ENCODE measurements at places on chromosomes 13 and 19.
A peak's percentile ranks its signal among the peaks of the same experiment; 100 is the strongest.

DNA sequence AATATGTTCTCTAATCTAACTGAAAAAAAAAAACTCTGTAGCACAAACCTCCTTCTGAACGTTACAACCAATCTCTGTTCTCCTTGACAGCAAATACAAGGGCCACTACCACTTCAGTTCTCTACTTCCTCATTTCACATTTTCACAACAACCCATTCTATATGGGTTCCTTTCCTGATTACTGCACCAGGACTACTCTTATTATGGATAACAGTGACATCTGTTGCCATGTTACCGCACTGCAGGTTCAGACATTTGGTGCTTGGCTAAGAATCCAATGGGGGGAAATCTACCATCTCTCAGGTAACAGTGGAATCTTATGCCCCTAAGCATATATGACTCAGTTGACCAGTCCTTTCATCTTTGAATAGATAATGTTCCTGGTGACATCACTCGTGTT, 11.6 kb upstream of the FPR3 start:
- H3K27ac ChIP-seq = no peak overlapping the region
- peak; percentile 11 for DNase-seq
- no peak overlapping the region for H3K4me3 ChIP-seq
- peaks cover 7% of the 10 kb centered on the region for H3K36me3 ChIP-seq

DNA sequence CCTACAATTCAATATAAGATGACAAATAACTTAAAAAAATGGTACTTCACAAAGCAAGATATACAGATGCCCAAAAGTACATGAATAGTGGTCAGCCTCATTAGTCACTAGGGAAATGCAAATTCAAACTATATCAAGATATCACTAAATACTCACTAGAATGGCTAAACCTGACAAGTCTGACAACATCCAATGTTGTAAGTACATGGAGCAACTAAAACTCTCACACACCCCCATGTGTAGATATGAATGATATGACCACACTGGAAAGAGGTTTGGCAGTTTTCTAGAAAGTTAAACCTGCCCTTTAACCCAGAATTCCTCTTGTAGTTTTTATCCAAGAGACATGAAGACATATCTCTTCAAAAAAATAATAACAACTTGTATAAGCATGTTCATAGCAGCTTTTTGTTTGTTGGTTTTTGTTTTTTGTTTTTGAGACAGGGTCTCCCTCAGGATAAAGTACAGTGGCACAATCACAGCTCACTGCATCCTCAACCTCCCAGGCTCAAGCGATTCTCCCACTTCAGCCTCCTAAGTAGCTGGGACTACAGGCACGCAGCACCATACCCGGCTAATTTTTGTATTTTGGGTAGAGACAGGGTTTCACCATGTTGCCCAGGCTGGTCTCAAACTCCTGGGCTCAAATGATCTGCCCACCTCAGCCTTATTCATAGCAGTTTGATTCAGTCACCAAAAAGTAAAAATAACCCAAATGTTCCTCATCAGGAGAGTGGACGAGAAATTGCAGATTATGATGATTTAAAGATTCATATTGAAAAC, 55.1 kb downstream of the RFX2 start:
- peak overlapping the region; percentile 45 for H3K27ac ChIP-seq
- H3K4me3 ChIP-seq = no peak overlapping the region
- H3K27me3 ChIP-seq = no peaks in the 10 kb centered on the region
- peaks cover 22% of the 10 kb centered on the region for H3K4me1 ChIP-seq

GRCh38 chr19:17726964-17727773, 7.9 kb downstream of the MAP1S start:
- DNase-seq = no peak
- no peaks in the 10 kb centered on the region for H3K27me3 ChIP-seq
- no peak overlapping the region for H3K4me3 ChIP-seq

DNA sequence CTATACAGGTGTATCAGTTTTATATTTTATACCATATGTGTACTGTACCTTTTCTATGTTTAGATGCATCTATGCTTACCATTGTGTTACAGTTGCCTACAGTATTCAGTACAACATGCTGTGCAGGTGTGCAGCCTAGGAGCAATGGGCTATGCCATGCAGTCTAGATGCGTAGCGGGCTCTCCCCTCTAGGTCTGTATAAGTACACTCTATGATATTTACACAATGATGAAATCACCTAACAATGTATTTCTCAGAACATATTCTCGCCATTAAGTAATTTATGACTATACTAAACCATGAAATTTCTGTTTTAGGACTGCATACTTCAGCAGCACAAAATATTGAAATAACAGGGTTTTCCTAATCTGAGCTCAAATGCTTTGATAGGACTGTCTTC, 179.6 kb downstream of the RFC3 start:
- H3K4me1 ChIP-seq = no peaks in the 10 kb centered on the region
- H3K4me3 ChIP-seq = no peak overlapping the region
- no peak for DNase-seq
- no peaks in the 10 kb centered on the region for H3K36me3 ChIP-seq
- H3K27ac ChIP-seq = no peak overlapping the region

DNA sequence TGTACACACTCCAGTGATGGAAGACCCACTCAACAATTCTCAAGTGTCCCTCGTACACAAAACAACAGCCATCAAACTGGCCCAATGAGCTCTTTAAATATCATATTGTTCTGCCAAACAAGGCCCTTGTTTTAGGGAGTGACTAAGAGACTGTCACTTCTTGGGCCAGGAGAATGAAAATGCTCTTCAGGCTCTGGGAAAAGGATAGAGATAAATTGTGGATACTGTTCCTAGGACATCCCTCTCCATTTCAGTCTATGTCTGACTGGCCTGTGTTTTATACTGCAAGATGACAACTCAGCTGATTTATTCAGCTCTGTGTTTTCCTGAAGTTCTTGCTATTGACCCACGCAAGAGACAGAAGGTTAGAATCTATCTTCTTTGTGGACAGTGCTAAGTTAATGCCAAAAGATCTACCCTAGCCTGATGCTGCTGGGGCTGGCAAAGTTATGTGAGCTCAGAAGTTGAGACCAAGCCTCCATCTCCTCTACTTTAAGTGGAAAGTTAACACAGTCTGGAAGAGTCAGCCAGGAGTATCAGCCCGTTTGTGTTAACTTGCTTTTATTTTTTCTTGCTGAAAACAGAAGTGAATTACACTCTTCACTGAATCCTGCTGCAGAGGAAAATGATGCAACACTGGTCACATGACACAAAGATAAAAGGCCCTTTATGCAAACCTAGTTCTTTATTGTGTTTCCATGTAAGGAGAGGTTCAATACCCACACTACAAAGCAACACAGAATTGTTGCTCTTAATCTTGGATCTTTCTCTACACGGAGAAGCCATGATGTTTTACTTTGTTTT, 14.6 kb downstream of the FRY start:
- peak overlapping the region; percentile 96 for H3K27ac ChIP-seq
- H3K36me3 ChIP-seq = peaks cover 3% of the 10 kb centered on the region
- DNase-seq = no peak
- H3K4me1 ChIP-seq = peaks cover 66% of the 10 kb centered on the region
- H3K4me3 ChIP-seq = peak overlapping the region; percentile 43

- H3K27me3 ChIP-seq = peaks cover 39% of the 10 kb centered on the region
- H3K36me3 ChIP-seq = no peaks in the 10 kb centered on the region
- no peak for DNase-seq
- H3K27ac ChIP-seq = peak overlapping the region; percentile 14
These were observed 4.2 kb downstream of the LYL1 start for GRCh38 chr19:13098277-13099072.

GRCh38 chr13:112928972-112929782, 39.8 kb upstream of the MCF2L start:
- no peak for DNase-seq
- H3K27me3 ChIP-seq = peaks cover 36% of the 10 kb centered on the region
- no peak overlapping the region for H3K27ac ChIP-seq
- no peak overlapping the region for H3K4me3 ChIP-seq

DNA sequence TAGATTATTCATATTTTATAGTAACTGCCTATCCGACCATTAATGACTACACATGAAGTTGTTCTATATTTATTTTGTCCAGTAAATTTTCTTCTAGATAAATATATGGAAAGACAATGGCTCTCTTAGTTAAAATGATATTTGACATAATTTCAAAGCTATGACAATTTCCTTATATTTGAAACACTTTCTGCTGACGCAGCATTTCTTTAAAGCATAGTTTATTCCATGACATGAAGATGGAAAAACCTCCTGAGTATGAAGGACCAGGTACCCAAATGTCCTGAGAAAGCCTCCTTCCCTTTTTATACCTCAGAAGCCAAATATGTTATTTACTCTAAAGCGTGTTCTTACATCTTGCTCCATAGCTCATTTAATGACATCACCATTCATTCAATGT, 831.6 kb downstream of the EFNB2 start:
- H3K36me3 ChIP-seq = no peaks in the 10 kb centered on the region
- no peak for DNase-seq
- no peak overlapping the region for H3K4me3 ChIP-seq
- no peaks in the 10 kb centered on the region for H3K4me1 ChIP-seq
- H3K27ac ChIP-seq = no peak overlapping the region

DNA sequence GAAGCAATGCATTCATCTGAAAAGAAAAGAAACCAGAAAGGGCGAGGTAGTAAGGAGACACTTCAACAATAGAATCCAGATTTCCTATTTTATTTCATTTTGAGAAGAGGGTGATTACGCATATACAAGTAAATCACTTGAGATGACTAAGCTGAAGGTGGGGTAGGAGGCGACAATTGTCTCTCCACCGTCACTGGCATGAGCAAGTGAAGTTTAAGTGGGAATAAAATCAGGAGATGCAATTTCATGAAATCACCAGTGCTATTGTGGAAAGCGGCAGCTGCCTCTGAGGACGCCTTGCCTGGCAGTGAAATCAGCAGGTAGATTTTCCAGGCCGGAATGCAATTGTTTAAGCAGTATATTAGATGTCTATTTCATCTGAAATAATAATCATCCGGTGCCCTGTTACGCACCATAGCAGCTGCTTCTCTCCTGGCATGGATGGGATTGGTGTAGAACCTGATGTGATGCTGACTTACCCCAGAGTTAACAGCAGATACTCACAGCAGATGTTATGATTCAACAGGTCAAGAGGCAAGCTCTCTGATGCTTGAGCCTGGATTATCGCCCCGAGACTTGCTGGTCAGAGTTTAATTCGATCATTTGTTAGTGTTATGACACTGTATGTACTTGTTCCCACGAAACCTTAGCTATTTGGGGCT, 64.3 kb downstream of the RASL11A start:
- peaks cover 13% of the 10 kb centered on the region for H3K4me1 ChIP-seq
- no peaks in the 10 kb centered on the region for H3K36me3 ChIP-seq
- no peak for DNase-seq
- no peak overlapping the region for H3K27ac ChIP-seq
- no peak overlapping the region for H3K4me3 ChIP-seq
- peaks cover 12% of the 10 kb centered on the region for H3K27me3 ChIP-seq

- peaks cover 14% of the 10 kb centered on the region for H3K4me1 ChIP-seq
- no peak for DNase-seq
- peak overlapping the region; percentile 12 for H3K27ac ChIP-seq
These were observed 4.7 kb downstream of the PNMA8A start for GRCh38 chr19:46466536-46467196.

DNA sequence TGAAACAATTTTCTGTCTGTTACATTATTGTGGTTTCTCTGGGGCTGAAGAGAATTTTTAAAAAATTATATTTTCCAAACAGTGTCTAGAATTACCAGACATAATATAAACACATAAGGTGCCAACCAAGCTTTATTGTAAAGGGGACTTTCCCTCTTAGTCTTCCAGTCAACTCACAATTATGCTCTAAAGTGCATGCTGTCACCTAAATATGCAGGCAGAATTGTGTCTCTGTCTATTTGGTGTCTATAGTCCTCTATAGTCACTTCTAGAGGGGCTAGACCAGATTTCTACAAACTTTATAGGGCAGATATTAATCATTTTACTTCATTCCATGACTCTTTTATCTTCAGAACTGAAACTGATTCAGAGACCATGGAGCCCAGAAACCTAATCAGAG, 12.8 kb downstream of the ZNF254 start:
- DNase-seq = no peak
- no peaks in the 10 kb centered on the region for H3K27me3 ChIP-seq
- no peak overlapping the region for H3K4me3 ChIP-seq
- H3K27ac ChIP-seq = no peak overlapping the region

GRCh38 chr13:46387064-46387851, at the start of gene RUBCNL:
TSS of gene RUBCNL (minus strand) at chr13:46387252. CDS start at chr13:46372475, 14,777 bp downstream.
- peaks cover 1% of the 10 kb centered on the region for H3K36me3 ChIP-seq
- peak within 1 kb of the TSS; percentile 88 for H3K4me3 ChIP-seq
- H3K4me1 ChIP-seq = peaks cover 32% of the 10 kb centered on the region
- no peak within 1 kb of the TSS for H3K27ac ChIP-seq
- peaks cover 34% of the 10 kb centered on the region for H3K27me3 ChIP-seq
- DNase-seq = peak; percentile 71

DNA sequence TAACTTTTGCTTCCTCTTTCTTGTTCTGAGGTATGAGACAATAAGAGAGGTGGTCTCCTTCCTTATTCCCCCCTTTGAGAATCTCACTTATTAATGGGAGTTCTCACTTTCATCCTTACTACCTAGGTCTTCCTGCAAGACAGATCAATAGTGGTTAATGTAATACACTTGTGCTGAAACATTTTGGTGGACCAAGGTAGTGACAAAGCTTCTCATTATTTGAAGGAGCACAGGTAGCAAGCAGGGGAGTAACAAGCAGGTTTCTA, 17.9 kb downstream of the ZNF700 start:
- peaks cover 87% of the 10 kb centered on the region for H3K36me3 ChIP-seq
- H3K4me3 ChIP-seq = no peak overlapping the region
- H3K27me3 ChIP-seq = no peaks in the 10 kb centered on the region
- H3K4me1 ChIP-seq = no peaks in the 10 kb centered on the region
- no peak overlapping the region for H3K27ac ChIP-seq

- H3K4me3 ChIP-seq = no peak overlapping the region
- no peaks in the 10 kb centered on the region for H3K4me1 ChIP-seq
- no peaks in the 10 kb centered on the region for H3K36me3 ChIP-seq
- no peak overlapping the region for H3K27ac ChIP-seq
- no peak for DNase-seq
- H3K27me3 ChIP-seq = no peaks in the 10 kb centered on the region
These were observed 448.1 kb downstream of the DIAPH3 start for GRCh38 chr13:59715611-59716010.

GRCh38 chr19:53982611-53983010, 8.8 kb upstream of the CACNG6 start:
- DNase-seq = peak; percentile 7
- H3K36me3 ChIP-seq = peaks cover 13% of the 10 kb centered on the region
- H3K4me3 ChIP-seq = no peak overlapping the region
- no peak overlapping the region for H3K27ac ChIP-seq
- H3K27me3 ChIP-seq = peaks cover 42% of the 10 kb centered on the region
- H3K4me1 ChIP-seq = peaks cover 34% of the 10 kb centered on the region

DNA sequence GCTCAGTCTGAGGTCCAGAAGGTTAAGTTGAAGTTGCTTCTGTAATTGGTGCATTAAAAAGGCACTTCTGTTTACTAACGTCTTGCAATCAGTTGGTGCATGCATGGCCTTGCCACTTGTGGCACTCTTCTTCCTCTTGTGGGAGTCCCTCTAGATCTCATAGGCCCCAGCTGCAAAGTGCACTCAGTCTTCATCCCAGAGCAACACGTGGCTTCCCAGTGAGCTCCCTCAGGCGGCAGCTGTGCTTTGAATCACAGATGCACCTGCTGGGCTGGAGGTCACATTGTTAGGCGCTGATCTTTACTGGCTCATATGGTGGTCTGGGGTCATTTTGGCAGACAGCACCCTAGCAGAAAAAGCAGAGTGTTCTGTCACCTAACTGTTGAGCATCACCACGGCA, 215.7 kb downstream of the ZNF536 start:
- no peak overlapping the region for H3K27ac ChIP-seq
- no peaks in the 10 kb centered on the region for H3K4me1 ChIP-seq
- H3K4me3 ChIP-seq = no peak overlapping the region
- H3K36me3 ChIP-seq = no peaks in the 10 kb centered on the region
- no peak for DNase-seq
- H3K27me3 ChIP-seq = no peaks in the 10 kb centered on the region
